CD4-positive, CD25-positive, alpha-beta regulatory T cell (primary cell): ENCODE measurements at places on chromosomes 5 and 9.

DNA sequence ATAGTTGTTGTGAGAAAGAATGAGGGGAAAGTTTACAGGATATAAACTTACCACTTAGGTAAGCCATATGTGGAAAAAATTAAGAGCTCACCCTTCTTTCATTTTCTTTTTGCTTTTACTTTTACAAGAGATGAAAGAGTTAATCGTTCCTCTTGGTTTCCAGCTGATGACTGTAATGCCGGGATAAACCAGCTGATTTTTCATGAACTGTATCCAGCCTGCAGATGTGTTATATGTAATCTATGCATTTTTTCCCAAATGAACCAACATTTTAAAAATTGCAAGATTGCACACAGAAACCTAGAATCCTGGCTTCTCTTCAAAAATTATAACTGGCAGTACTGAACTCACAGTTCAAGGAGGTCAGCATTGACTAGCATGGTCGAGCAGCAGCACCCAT lies 185.9 kb downstream of the GRIA1 start:
- no peak for DNase-seq

GRCh38 chr9:134364391-134365114 lies 38.3 kb downstream of the RXRA start:
- DNase-seq: no peak

- no peak for DNase-seq
These were observed 53.3 kb downstream of the PRRC2B start for GRCh38 chr9:131447148-131447547.

GRCh38 chr5:116942622-116943021 lies 368.0 kb upstream of the SEMA6A start:
- no peak for DNase-seq

GRCh38 chr5:128193665-128194390 lies 110.3 kb downstream of the SLC12A2 start:
- DNase-seq: no peak

GRCh38 chr5:133026664-133027153 lies 360 bp upstream of the ZCCHC10 start:
- DNase-seq: no peak

GRCh38 chr5:112960315-112960714 lies 16.3 kb upstream of the DCP2 start:
- no peak for DNase-seq

- DNase-seq: no peak
These were observed 192.3 kb upstream of the GRIN3A start for GRCh38 chr9:101930783-101931182.

DNA sequence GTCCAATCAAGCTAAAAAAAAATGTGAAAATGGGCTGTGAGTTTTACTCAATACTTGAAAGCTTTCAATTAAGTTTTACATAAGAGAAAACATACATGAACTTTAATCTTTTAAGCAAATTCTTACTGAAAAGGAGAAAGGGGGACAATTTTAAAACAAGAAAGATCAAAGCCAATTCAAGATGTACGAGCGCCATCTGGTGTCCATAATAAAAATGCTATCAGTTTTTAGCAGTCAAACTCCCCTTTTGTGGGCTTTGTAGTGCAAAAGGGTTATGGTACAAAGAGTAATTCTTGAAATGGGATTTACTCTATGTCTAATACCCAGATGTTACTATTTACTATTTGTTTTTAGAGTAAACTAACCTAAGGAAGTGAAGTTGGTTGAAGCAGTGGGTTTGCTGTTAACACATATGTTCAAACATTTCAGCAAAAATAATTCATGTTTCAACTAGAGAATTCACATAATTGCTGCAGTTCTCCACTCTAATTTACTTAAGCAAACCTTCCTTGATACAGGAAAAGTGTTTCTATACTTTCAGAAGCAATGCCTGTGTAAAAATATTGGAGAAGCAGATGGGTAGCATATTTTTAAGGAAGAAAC lies 228.2 kb upstream of the TYRP1 start:
- DNase-seq: no peak
